ENCODE measurements at places on chromosomes 5 and 9.
A peak's percentile ranks its signal among the peaks of the same experiment; 100 is the strongest.

DNA sequence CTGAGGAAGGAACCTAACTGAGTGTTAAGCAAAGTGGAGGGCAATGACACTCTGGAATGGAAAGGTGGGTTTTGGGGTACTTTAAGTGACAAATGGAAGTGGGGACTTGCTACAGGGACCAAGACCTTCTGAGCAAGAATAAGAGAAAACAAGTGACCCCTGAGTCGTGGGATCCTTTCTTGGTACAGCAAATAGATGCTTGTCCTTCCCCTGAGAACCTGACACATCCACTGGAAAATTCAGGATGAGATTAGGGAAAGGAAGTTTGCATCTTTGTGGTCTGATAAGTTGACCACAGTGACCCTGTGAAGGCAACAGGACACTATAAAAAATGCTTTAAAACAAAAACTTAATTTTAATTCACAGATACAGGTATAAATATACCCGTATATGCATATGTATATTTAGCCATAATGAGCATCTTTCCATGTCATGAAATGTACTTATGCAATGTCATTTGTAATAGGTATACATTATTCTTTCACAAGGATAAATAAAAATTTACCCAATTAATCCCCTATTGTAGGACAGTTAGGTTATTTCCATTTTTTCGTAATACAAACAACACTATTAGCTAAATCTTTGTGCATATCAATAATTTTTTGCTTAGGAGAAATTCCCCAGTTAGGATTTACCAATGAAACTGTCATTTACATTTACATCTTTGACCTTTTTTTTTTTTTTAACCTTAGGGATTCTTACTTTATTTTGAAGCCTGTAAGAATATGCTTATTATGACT is 2.0 kb upstream of the IRF1 start:
- H3K27me3 ChIP-seq, result no peaks in the 10 kb centered on the region
- H3K36me3 ChIP-seq, result peaks cover 23% of the 10 kb centered on the region
- peak overlapping the region; percentile 99 for H3K27ac ChIP-seq
- H3K4me3 ChIP-seq, result no peak overlapping the region
- H3K4me1 ChIP-seq, result peaks cover 63% of the 10 kb centered on the region

DNA sequence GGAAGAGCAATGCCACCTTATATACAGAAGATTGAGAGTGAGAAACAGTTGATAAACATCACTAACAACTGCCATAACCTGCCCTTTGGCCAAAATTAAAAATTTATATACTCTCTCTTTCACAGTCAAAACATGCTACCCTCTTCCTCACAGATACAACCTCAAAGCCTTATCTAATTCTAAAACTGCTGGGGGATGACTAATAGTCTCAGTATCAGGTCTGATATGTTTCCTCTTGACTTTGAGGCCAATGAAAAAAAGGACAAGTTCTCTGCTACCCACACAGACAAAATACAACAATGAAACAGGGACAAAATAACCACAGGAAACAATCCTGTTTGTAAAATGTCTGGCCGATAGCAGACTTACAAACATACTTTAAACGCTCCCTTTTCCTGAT is 485.6 kb upstream of the NUDT12 start:
- H3K4me1 ChIP-seq, result no peaks in the 10 kb centered on the region
- H3K27ac ChIP-seq, result no peak overlapping the region
- H3K27me3 ChIP-seq, result no peaks in the 10 kb centered on the region
- no peak for DNase-seq
- H3K4me3 ChIP-seq, result no peak overlapping the region

DNA sequence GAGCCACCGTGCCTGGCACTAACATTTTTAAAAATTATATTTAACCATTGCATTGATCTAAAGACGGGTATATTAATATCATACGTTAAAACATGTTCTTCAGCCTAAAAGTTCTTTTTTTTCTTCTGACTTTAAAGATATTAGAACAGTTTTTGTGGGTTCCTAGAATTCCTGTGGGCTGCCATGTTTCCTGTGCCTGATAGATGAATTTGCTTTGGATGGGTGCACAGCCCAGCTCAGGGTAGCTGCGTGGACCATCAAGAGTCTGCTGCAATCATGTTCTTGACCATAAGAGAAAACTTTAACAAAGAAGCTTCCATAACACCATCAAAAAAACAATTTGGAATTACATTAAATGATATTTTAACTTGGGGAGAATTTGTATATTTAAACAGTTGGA is 2.4 kb upstream of the LAMC3 start:
- H3K4me3 ChIP-seq, result no peak overlapping the region
- H3K27ac ChIP-seq, result no peak overlapping the region
- H3K36me3 ChIP-seq, result no peaks in the 10 kb centered on the region
- peaks cover 5% of the 10 kb centered on the region for H3K27me3 ChIP-seq

DNA sequence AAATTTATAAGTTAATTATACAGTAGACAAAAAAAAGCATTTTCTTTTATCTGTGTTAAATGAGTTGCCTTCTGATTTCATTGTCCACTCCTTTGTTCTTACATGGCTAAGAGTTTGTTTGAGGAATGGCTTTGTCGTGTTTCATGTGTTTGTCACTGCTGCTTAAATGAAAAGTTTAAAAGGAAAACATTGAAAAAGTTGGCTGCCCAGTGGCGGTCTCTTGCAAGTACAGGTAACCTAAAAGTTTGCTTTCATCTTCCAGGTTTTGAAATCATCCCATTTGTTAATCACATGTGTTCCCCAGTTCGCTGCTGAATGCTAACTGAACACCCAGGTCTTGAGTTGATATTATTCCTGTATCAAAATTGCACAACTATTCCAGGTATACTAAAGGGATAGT is 33.9 kb downstream of the EGFLAM start:
- H3K27me3 ChIP-seq, result no peaks in the 10 kb centered on the region
- H3K27ac ChIP-seq, result no peak overlapping the region
- no peaks in the 10 kb centered on the region for H3K36me3 ChIP-seq
- no peak overlapping the region for H3K4me3 ChIP-seq
- no peak for DNase-seq

DNA sequence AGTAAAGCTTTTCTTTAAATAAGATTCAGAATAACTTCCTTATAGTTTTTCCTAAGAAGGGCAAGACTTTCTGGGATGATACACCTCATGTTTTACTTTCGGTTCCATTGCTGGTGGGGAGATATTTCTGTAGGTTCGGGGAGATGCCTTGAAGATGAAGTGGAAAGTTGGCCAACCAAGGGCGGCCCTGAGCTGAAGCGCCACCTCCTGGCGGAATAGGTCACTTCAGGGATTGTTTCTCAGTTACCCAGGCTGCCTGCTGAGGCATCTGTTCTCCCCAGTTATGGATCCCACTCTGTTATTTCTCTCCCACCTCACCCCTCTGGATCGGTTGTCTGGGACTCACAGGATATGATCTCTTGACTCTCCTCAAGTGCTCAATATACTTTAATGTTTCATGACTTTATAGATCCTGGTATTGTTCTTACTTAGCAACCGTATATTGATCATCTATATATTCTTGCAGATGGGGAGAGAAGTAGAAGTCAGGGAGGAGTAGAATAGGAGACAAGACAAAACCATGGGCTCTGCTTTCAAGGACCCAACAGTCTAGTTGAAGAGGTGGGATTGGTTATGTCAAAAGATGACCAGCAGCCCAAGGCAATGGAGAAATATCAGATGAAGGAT is 23.4 kb downstream of the MEGF10 start:
- no peak overlapping the region for H3K27ac ChIP-seq
- no peaks in the 10 kb centered on the region for H3K36me3 ChIP-seq
- no peak overlapping the region for H3K4me3 ChIP-seq
- no peaks in the 10 kb centered on the region for H3K27me3 ChIP-seq

DNA sequence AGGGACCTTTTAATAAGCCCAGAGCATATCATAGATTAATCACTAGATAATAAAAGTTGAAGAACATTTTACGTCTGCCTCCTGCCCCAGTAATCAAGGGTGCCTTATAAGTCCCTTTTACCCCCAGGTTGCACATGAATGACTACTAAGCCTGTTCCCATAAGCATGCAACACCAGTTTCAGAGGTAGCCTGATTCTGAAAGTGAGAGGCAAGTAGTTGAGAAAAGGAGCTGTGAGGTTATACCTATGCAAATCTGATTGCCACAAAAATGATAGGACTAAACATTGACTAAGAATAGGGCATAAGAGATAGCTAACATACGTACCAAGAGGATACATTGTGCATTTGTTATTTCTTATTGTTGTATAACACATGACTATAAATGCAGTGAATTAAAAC is 681.9 kb downstream of the ISL1 start:
- H3K27me3 ChIP-seq, result no peaks in the 10 kb centered on the region
- no peaks in the 10 kb centered on the region for H3K4me1 ChIP-seq
- DNase-seq, result no peak
- no peak overlapping the region for H3K27ac ChIP-seq

- no peaks in the 10 kb centered on the region for H3K36me3 ChIP-seq
- no peaks in the 10 kb centered on the region for H3K4me1 ChIP-seq
- H3K4me3 ChIP-seq, result no peak overlapping the region
- no peak overlapping the region for H3K27ac ChIP-seq
- H3K27me3 ChIP-seq, result peaks cover 4% of the 10 kb centered on the region
Observed at GRCh38 chr9:132827366-132827765, 50.7 kb downstream of the AK8 start.

GRCh38 chr5:90549729-90550275 is 8.8 kb upstream of the ADGRV1 start:
- DNase-seq, result no peak
- H3K27me3 ChIP-seq, result peaks cover 3% of the 10 kb centered on the region
- no peak overlapping the region for H3K4me3 ChIP-seq
